H1 (cell line): ENCODE measurements at places on chromosomes 2 and 18. TPM values are rescaled to one million over a fixed set of nuclear protein-coding genes. Genes with fewer than 3 reads are reported as not detected.

Gene C1QL2
- total RNA-seq = 0.88 and 1.1 TPM in 2 replicates

Gene ACTR3
- total RNA-seq = 184 and 189 TPM in 2 replicates

Gene CACNB4
- 4.0 and 4.1 TPM in 2 replicates for total RNA-seq

Gene SLC9A4
- not detected in 2 replicates for total RNA-seq

Gene CD8A
- total RNA-seq = 0.39 and 0.48 TPM in 2 replicates

Gene CCT7
- total RNA-seq = 474 and 486 TPM in 2 replicates

Gene ACADL
- 0.34 and 0.40 TPM in 2 replicates for total RNA-seq
